Dermis lymphatic vessel endothelial cell (primary cell): ENCODE measurements at places on chromosomes 6 and 20. TPM values are rescaled to one million over a fixed set of nuclear protein-coding genes. Genes with fewer than 3 reads are reported as not detected.

CCR6 gene
- not detected in 2 replicates for total RNA-seq

FGD2 gene
- not detected in 2 replicates for total RNA-seq

WFDC12 gene
- not detected in 2 replicates for total RNA-seq

PEX3 gene
- 15.2 and 15.7 TPM in 2 replicates for total RNA-seq

DEFB124 gene
- total RNA-seq = not detected in 2 replicates

HLA-G gene
- not detected in 2 replicates for total RNA-seq

XKR7 gene
- total RNA-seq = under 0.01 TPM in 1 of 2 replicates, not detected in the other

MEP1A gene
- not detected in 2 replicates for total RNA-seq
